AG09309 (cell line): ENCODE measurements at places on chromosomes 3 and 15.

DNA sequence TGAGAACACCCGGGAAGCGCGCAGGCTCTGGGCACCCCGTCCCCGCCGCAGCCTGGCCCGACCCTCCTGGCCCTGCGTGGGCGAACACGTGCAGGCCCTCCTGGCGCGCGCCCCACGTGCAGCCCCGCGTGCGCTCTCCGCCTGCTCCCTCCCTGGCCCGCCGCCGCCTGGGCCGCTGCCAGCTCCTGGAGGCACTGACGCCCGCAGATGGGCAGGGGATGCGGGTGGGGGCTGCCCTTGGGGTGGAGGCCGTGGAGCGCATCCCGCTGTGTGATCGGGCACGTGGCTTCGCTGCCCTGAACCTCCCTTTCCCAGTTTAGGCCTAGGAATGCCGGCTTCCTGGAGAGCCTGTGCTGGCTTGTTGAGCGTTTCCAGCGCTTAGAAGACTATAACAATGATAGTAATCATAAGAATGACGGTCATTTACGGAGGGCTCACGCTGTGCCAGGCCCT is 104.6 kb upstream of the SLC6A6 start:
- DNase-seq, result no peak

DNA sequence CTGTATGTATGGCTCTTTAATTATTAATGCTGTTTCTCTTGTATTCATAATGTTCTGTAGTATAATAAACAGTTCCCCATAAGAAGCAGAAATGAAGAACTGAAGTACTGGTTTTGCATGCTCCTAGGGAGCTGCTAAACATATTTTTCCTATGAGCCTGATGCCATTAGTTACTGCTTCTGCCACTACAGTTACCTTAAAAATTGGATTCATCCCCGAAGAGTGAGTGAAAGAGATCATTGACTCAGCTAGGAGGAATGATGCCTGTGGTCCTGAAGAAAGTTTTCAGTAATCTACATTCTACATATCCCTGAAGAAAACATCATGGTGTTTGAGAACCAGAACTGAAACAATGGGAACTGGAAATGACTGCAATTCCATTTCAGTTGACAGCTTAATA is 37.1 kb upstream of the ST3GAL6 start:
- no peak for DNase-seq

- DNase-seq, result no peak
Measured at GRCh38 chr15:25508369-25509002, 69.7 kb upstream of the UBE3A start.

DNA sequence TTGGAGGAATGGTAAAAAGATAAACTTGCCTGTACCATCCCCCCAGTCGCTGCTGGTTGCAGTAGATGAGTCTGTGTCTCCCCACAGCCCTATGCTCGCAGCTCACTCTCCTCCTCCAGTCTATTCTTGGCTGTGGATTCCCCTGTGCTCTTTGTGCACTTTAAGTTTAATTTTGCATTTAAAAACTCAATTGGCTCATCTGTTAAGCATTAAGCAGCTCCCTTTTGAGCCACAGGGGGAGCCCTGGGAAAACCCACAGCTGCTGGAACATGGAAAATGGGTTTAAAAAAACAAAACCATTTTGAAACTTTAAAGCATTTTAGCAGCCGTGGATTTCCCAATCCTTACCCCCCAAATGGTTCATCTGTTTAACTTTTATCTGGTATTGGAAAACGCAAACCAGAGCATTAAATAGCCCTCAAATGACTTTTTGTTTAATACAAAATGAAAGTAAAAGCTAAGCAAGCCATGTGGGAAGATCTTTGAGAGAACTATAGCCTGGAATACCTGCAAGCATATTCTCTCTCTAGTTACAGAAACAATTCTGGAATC is 536.9 kb downstream of the ZIC1 start:
- DNase-seq, result peak; percentile 80

- DNase-seq, result no peak
Measured at GRCh38 chr3:123799544-123800361, 84.4 kb downstream of the MYLK start.

DNA sequence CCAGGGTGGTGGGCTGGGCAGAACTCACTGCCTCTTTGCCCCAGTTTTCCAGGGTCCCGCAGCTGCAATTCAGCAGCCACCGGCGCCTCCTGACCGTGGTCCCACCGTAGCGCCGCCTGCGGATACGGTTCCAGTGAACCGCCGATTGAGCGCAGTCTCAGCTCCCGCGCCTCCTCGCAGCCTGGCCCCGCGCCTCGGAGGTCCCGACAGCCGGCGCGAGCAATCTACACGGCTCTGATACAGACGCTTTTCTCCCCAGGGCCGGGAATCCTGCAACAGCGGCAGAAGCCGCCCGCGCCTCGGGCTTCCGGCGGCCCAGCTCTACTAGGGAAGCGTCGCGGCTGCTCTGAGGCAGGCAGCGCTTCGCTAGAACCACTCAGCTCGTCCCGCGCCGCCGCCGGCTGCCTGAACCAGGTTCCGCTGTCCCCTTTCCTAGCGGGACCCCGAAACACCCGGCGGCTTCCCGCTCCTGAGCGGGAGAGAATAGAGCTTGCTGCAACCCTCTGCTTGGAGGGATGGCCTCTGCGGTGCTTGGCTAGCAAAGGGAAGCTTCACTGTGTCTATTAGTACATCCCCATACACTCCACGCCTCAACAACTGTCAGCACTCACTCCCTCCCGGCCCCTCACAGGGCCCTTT is 3.1 kb downstream of the FOXL2NB start:
- no peak for DNase-seq

GRCh38 chr15:25850154-25851111 is 12.7 kb downstream of the ATP10A start:
- no peak for DNase-seq

DNA sequence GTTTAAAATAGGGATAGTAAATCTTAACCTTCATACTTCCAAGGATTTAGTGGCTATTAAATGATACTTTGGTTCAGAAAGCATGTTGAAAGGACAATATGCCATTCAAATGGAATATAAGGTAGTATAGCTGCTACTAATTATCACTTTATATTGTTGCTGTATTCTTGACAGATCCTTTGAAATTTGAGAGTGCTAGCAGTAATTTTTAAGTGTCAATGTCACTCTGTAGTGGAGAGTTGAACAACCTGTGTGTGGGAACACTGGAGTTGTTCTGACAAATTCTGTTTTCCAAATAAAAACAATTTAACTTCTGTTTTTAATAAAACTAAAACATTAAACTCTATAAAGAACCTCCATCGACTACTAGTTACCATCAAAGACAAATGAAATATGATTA is 565.7 kb downstream of the FGF12 start:
- no peak for DNase-seq

DNA sequence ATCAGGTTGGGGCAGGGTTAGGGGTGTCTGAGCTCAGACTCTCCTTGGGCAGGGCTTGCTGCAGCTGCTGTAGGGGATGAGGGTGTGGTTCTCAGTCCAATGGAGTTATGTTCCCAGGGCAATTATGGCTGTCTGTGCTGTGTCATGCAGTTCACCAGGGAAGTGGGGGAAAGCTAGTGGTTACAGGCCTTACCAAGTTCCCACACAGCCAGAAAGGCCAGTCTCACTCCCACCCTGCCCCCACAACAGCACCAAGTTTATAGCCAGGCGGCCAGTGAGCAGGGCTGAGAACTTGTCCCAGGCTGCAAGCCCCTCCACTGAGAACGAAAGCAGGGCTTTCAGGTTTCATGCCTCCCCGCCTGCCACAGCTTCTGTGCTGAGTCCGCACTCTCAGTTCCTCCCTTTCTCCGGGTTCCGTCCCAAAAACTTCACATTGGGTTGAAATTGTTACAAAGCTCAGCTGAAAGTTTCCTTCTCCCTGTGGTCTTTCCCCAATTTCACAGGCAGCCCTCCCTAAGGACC is 19.6 kb upstream of the CPOX start:
- DNase-seq, result no peak

- DNase-seq, result peak; percentile 96
Measured at GRCh38 chr3:29335438-29335837, 54.6 kb downstream of the RBMS3 start.

GRCh38 chr15:36814105-36814504 is 234.7 kb downstream of the CDIN1 start:
- no peak for DNase-seq

DNA sequence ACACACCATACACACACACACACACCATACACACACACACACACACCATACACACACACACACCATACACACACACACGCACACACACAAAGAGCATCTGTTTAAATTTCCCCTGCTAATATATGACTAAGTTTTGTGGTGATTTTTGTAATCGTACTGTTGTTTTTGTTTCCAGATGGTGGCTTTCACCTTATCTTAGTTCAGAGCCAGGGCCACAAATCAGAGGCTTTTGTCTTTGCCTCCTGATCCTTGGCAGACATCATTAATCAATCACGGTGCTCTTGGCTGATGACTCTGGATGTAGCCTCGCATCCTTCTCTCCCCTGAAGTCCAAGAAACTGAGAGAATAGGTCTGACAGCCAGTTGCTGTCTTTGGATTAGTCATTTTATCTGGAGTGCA is 52.1 kb downstream of the EDEM1 start:
- peak; percentile 18 for DNase-seq

DNA sequence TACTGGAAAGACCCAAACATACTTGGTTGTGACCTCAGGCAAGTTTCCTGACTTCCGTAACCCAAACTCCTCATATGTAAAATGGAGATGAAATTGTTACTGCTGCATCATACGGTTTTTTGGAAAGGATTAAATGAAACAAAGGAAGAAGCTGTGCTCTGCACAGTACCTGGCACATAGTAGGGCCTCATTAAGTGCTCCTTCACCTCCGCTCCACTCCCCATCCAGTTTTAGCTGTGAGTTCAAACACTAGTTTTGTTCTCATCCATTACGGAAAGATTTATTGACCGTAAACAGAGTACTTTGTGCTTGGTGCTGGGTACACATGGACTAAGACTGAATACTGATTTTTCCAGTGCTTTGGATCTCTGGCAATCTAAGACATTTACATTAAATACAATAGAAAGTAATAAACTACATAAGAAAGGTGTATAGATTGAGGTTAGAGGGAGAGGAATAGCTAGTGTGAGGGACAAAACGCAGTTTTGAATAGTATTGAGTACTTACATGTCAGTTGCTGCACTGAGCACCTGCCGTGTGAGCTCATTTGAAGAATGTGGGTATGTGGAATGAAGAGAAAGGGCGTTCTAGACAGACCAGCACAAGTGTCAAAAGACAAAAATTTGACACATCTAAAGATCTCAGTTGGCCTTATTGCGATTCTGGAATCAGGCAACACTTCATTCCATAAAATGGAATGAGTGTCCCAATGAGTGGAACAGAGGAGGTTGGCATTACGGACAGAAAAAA is 594 bp upstream of the ICE2 start:
- no peak for DNase-seq

DNA sequence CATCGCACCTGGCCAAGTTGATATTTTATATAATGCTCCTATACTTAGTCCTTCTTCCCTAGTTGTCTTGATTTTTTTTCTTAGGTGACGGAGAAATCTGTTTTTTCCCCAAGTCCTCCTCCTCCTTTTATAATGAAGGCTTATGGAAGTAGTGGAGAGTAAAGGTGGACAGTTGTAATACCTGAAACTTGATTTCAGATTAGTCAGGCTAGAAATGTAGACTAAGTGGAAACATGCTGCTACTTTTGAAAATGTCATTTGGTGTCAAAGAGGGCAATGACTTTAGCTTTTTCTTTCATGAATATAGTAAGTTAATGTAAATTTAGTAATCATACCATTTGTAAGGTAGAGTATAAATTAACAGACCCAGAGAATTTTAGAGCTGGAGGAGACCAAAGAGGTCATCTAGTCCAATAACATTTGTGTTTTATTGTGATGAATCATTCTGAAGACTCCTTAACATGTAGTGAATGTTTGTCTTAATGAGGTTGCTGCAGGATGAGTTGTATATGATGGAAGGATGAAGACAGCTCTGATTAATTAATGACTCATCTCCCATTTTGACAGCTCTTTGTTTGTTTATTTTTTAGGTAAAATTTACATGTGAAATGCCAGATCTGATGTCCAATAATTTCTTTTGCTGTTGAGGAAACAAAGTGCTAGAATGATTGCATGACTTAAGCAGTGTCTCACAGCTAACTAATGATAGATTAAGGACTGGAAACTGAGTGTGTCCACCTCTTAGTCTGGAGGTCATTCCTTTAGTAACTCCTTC is 8.7 kb downstream of the CTDSPL2 start:
- DNase-seq, result no peak

DNA sequence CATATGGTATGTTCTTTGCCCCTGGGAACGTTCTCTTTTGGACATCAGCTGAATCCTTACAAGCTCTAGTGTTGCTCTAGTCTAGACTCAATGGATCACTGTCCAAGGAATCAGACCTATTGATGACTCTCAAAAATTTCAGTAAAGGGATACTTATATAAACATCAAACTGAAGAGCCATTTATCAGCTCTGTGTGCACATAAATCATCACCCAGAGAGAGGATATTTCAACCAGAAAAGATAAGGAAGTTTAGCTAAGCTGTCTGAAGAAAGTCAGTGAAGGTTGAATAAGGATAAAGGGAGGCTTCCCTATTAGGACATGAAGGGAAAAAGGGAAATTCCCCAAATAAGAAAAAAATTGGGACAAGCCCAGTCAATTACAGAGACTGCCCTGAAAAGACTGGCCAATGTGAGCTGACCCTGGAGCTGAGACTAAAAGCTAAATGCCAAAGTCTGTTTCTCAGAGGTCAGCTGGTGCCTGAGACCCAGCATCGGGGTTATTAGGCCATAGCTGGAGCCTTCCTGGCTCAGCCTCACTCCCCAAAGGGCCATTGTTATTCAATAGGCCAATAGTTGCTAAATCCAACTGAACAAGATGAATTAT is 424.1 kb upstream of the THBS1 start:
- no peak for DNase-seq

GRCh38 chr15:69486481-69487110 is 34.0 kb downstream of the RPLP1 start:
- no peak for DNase-seq

DNA sequence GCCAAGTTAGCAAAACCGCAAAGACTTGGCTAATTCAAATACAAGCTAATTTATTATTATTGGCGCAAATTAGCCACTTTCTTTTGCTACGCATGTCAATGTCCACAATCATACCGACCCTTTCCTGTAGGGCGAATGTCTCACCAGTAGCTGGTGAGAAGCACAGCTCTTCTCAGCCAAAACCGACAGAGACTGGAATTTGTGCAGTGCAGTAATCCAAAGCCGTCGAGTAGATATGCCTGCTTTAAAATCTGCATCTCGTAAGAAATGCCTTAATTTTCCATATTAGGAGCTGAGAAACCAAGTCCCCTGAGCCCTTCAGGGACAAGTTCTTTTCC is 614 bp upstream of the MINDY2 start:
- peak; percentile 71 for DNase-seq

DNA sequence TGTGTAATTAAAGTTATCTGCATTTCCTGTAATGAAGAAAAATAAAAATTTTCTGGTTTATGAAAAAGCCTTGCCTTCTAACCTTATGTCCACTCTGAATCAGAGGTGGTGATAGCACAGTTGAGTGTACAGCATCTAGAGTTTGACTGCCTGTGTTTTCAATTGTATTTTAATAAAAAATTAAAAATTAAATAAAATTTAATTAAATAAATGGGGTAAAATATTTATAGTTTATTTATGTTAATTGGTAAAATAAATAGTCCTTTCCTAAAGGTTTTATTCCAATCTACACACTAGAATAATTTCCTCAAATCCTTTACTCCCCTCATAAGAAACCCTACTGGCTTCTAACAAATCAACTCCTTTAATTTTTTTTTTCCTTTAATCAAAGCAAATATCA is 111.8 kb upstream of the MYO5C start:
- DNase-seq, result no peak
